ENCODE measurements at places on chromosomes 1 and 21.

- no peak for DNase-seq
Measured at GRCh38 chr1:2348346-2349325, 42.7 kb downstream of the MORN1 start.

GRCh38 chr1:228976316-228976715, 241.0 kb downstream of the RHOU start:
- no peak for DNase-seq

GRCh38 chr1:151001602-151002001, 5.1 kb downstream of the MINDY1 start:
- no peak for DNase-seq

DNA sequence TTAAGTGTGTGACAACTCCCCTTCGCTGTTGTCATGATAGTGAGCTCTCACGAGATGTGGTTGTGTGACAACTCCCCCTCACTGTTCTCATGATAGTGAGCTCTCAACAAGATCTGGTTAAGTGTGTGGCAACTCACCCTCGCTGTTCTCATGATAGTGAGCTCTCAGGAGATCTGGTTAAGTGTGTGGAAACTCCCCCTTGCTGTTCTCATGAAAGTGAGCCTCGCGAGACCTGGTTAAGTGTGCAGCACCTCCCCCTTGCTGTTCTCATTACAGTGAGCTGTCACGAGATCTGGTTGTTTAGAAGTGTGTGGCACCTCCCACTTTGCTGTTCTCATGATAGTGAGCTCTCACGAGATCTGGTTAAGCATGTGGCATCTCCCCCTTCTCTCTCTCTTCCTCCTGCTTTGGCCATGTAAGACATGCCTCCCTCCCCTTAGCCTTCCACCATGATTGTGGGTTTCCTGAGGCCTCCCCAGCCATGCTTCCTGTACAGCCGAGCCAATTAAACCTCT, 25.1 kb upstream of the LSS start:
- no peak for DNase-seq

DNA sequence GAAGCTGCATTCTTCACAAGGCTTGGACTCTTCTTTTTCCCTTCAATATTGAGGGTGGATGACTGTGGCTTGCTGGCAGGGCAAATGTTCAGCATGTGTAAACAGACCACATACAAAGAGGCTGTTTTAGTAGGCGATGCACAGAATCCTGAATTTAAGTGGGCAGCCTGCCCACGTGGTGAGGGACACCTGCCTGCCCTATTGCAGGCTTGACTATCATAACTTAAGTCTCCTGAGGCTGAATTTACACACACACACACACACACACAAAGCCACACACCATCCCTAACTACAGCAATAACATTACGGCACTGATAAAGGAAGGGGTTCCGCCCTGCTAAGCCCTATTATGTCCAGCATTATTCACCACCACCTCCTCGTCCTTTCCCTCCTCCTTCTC, 15.9 kb downstream of the SYT2 start:
- no peak for DNase-seq

GRCh38 chr1:237386362-237387143, 344.6 kb downstream of the RYR2 start:
- no peak for DNase-seq

- DNase-seq: no peak
Measured at GRCh38 chr1:59986516-59987310, 60.1 kb upstream of the CYP2J2 start.

DNA sequence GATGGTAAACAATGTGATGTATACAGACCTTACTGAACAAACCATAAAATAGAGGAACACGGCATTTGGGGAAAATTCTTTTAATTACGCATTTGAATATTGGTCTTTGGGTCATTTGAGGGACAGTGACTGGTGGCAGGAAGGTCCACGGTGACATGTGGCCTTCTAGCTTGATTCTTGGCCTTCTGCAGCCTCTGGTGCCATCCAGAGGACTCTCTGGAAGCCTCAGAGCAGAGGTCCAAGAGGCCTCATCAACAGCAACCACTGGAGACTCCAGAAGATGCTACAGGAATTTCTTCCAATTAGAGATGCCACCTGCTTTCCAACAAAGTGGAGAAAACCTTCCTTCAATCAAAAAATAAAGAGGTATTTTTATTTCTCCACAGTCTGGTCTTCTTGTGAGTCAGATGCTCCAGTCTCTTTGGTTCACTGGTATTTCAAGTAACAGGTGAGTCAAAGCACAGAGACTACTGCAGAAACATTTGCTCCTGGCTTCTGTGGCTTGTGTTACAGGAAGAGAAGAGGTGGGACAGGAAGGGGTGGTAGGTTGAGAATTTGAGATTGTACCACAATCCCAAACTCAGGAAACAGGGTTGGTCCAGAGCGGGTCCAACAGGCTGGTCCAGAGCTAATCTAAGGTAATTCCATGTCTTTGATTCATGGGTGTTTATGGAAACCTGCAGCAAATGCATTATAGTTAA, 2.7 kb upstream of the F5 start:
- no peak for DNase-seq

- no peak for DNase-seq
Measured at GRCh38 chr1:247429496-247429895, 13.5 kb downstream of the NLRP3 start.

DNA sequence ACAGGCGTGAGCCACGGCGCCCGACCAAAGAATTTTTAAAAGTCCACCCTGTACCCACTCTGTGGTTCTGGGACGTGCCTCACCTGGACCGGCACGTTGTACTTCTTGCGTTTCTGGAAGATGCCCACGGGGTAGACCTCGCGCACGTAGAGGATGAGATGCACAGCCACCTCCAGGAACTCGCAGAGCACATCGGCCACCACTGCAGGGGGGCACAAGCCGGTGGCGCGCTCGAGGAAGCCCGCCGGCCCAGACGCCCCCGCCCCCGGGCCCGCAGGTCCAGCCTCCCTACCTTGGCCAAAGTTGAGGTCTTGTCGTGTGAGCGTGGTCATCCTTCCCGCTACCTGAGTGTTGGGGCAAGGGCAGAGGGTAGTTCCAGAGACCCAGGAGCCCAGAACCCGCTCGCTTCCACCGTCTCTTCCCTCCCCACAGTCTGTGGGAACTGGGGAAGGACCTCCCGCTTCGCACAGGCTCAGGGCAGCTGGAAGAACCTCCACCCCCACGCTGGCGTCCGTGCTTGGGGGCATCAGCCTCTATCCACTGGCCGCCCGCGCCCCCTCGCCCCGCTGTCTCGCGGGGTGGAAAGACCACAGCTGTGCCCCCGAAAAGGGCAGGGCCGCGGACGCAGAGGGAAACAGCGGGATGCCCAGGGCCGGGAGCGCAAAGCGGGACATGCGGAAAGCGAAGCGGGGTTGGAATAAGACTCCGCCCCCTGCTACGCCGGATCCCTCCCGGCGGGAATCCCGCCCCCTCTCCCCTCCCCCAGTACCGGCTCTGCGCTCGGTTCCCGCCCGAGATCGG, 478 bp downstream of the MAD2L2 start:
- DNase-seq: no peak

DNA sequence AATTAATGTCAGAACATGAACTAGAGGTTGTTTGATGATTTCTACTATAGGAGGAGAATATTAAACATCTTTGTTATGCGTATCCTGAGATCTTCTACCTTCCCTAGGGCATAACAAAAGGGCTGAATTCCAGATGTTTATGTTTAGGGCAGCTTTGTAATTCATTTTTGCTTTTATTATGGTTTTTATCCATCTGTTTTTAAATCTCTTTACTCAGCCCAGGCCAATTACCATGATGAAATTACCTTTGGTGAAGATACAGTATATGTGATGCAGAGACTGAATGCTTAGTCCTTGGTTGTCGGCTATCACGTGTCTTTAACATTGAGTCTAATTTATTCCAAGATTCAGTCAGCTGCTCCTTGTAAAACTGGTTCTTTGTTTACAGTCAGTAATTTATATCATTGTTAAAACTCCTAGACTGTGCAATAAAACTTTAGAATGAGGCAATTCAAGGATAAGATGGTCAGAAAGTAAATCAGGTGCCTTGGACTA, 176.9 kb downstream of the CTH start:
- no peak for DNase-seq

DNA sequence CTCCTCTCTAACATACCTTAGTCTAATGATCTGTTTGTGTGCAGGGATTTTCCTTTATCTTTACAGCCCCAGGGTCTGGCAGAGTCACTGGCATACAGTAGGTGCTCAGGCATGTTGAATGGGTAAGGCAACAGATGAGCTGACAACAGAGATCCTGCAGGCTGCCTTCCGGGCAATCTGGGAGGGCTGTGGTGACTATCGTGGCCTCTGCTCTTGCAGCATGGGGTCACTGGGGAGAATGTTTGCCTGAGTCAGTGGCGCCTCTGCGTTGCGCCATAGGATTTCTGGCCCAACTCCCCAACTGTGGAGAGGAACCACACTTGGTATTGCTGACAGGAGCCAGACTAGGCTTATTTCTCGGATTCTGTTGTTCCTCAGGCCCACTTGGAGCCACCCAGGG, 93.8 kb downstream of the LAMC2 start:
- DNase-seq: no peak

DNA sequence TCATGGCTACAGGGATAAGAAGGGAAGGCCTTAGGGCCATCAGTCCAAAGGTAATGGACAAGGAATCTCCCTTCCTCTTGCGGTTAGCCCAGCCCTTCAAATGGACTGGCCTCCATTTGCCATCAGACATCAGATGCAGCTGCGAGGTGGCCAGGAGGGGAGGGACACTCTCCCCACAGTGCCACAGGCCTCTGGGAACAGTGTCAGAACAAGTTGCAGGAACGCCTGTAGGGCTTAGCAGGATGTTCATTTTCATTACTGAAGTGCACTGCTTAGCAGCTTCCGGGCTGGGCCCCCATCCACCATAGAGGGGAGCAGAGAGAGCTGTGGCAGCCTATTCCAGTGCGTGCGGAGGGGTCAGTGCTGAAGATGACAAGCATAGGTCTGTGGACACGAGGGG, 127.5 kb downstream of the GALNT2 start:
- DNase-seq: no peak

DNA sequence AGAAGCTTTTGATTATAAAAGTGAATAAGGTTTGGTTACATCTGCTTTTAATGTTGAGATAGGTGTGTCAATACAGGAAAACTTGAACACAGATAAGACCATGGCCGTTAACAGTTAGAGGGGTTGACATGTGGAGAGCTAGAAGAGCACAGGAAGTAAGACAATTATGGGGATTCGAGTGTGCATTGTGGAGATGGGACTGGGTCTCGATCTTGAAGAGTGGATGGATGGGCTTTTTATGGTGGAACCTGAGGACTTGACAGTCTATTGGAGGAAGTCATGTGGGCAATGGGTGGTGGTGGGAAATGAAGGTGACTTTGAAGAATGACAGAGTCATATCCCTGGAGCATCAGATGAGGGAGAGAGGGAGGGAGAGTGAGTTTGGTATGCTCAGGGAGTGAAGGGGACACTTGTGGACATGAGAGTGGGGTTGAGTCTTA, 12.1 kb downstream of the DYRK1A start:
- no peak for DNase-seq

DNA sequence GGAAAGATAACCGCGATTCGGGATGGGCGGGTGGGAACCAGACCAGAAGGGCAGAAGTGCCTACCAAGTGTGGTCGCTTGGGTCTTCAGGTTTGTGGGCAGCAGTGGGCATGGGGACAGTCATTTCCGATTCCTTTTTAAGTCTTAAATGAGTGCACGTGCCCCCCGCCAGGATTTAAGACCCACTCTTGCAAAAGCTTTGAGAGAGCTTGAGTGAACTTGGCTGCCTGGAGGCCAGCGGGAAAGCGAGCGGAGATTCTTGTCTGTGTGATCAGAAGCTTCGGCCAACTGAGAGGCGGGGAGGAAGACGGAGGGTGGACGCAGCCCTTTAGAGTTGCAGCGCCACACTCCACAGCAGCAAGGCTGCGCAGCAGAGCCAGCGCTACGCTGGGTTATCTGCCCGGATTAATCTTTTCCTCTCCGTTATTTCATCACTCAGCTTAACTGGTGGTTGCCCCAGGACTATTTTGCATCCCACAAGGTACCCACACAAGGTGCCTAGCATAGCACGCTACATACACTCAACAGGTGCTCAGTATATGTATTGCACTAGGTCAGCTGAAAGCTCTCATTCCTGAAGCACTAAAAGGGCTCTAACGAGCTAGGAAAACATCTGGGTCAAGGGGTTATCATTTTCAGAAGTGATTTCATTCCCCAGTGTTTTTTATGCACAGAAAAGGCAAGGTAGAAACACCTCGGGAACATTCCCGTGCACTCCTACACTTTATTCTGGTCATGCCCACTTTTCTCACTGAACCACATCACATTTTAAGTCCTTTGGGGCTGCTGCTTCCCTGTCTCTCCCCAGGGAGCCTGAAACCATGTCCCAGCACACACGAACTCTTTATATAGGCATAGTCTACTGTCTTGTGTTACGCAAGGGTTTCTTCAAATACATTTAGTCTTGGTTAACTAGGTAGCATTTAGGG, 1.5 kb upstream of the BATF3 start:
- peak; percentile 25 for DNase-seq

DNA sequence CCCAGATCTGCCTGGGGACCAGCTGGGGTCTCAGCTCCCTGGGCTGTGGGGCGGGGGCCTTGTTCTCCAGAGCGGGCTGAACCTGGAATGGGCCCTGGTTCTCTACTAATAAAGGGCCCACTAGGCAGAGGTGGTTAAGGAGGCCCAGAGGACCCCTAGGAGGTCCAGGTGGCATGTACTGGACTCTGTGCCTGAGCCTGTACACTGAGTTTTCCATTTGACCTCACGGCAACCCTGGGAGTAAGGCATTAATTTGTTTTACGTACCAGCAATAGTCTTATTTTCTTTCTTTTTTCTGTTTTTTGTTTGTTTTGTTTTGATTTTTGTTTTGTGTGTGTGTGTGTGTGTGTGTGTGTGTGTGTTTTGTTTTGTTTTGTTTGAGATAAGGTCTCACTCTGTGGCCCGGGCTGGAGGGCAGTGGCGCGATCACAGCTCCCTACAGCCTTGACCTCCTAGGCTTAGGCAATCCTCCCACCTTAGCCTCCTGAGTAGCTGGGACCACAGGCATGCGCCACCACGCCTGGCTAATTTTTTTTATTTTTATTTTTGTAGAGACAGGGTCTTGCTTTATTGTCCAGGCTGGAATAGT, 19.6 kb upstream of the FAM131C start:
- DNase-seq: no peak

GRCh38 chr1:66346057-66346795, 187.7 kb upstream of the SGIP1 start:
- DNase-seq: no peak

Data from NCI-H524 (cell line).